ENCODE measurements at places on chromosomes 1 and 21. TPM values are rescaled to one million over a fixed set of nuclear protein-coding genes. Genes with fewer than 3 reads are reported as not detected.

Gene IRF6
- polyA plus RNA-seq, result 65.0 TPM

Gene CLCNKB
- 0.18 TPM for polyA plus RNA-seq

Gene ATXN7L2
- polyA plus RNA-seq, result 5.7 TPM

Gene CRNN
- not detected for polyA plus RNA-seq

Gene SKI
- 9.0 TPM for polyA plus RNA-seq

Gene PTAFR
- polyA plus RNA-seq, result 0.33 TPM

Gene HSD3B1
- polyA plus RNA-seq, result not detected

Gene SLC6A17
- 0.02 TPM for polyA plus RNA-seq

Gene TDRKH
- polyA plus RNA-seq, result 3.0 TPM

GRCh38 chr1:18947570-18947969 is 8.9 kb downstream of the IFFO2 start:
- no peak for DNase-seq

GRCh38 chr1:31627930-31628559 is 10.6 kb downstream of the HCRTR1 start:
- DNase-seq, result no peak

DNA sequence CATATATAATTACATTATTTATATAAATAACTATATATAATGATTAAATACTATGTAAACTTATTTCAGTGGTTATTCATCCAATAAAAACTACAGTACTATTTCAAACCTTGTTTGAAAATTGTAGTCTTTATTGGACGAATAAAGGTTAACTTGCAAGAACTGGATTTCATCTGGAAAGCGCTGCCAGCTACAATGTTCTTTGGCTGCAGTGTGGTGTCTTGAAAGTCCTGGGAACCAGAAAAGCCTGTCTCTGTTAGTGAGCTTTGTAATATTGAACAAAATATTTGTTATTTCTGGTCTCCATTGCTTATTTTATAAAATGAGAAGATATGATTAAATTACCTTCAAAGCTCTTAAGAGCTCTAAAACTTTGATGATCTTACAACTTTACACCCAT is 763.6 kb downstream of the ADGRL2 start:
- no peak for DNase-seq

DNA sequence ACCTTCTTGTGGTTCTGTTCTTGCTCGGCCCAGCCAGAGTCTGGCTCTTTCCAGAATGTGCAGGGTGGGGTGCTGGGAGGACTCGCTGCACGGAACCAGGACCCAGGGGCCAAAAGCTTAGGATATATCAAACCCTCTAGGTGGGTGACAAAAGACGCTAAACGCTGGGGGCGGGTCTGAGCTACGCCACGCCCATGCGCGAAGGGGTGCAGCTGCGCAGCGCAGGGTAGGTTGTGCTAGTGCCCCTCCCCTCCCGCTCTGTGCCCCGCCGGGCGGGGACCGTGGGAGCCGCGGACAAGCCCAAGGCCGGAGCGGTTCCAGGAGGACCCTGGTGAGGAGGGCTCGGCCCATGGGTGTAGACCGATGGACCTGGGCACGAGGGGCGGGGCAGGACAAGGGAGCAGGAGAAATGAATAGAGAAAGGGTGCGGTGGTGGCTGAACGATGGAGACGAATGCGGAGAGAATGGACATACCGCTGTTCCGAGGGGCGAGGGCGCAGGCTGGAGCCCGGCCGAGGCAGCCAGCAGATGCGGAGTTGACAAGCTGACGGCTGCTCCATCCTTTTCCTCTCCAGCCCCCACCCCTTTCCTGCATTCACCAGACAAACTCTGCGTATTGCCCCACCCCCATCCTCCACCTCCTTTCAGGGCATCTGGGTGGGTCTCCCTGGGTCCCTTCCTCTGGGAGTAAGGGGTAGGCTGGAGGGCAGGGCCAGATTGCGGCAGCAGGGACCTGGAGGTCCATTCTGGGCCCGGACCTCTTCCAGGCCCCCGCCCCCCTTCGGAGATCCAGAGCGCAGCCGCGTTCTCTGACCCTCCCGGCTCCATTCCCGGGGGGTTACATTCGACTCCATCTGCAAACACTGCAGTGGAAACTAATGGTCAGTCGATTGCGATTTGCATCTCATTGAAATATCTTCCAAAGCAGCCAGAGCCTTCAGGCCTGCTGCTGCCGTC is at the start of gene RUSC1:
Gene RUSC1, plus strand, starts transcription at position 234 of the 957 bp plus-strand sequence. CDS start 880 bp downstream, outside the sequence.
- peak; percentile 78 for DNase-seq

- DNase-seq, result no peak
These were observed 84.9 kb upstream of the CXADR start for GRCh38 chr21:17427831-17428483.

GRCh38 chr1:182288749-182289604 is 102.6 kb downstream of the GLUL start:
- DNase-seq, result no peak

DNA sequence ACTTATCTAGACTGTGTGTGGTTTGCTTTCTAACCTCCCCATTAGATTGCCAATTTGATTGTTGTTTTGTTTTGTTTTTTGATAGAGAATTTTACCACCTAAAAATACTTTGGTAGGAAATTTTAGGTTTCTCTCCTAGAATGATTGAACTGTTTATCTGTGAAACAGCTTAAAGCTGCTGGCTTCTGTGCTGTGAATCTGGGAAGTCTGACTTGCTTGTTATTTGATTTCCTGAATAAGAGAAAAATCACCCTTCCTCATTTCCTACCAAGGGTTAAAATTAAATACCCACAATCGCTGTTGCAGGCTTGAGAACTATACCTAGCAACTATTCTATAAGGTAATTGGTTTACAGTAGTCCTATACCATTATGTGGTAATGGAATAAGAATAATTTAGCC is 198.9 kb upstream of the CACYBP start:
- DNase-seq, result no peak

- DNase-seq, result no peak
These were observed 46.0 kb downstream of the VANGL1 start for GRCh38 chr1:115687744-115688143.

DNA sequence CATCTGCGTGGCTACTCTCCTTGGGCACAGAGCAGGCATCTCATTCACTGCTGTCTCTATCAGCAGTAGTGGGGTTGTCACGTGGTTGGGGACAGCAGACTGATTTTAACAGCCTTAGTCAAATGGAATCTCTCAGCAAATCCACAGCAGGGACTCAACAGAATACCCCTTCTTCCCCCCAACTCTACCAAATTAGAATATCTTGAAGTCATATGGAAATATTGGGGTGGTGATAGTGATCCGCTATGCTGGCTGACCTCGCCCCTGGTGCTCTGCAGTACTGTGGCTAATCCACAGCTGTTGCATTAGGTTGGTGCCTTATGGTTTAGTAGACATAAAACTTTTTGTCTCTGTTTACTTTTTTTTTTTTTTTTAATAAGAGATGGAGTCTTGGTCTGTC is 23.9 kb downstream of the HHAT start:
- no peak for DNase-seq

GRCh38 chr1:153001382-153001781 is at the start of gene SPRR3:
TSS of gene SPRR3 (plus strand) at chr1:153001749. CDS start at chr1:153003021, 1,272 bp downstream.
- DNase-seq, result no peak

DNA sequence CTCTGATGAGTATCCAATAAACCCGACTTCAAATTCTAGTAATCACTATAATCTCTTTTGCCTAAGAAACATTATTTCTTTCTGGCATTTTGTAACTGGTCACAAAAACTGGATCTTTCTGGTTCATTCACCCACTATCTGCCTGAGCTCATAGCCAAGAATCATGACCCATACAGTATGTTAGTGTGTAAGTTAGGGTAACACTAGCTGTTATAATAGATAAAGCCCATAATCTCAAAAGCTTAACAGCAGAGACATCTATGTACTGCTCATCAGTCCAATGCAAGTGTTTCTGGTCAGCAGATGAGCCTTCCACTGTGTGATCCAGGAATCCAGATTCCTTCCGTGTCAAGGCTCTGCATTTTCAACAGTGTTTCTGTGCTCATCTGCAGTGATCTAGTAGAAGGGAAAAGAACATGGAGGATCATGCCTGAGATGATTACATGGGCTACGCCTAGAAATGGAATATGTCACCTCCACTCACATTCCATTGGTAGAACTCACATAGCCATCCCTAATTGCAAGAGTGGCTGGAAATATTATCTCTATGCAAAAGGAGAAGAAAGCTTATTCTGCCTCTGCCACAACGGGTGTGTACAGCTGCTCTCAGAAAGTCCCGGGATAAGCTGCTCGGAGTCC is 27.7 kb downstream of the RRAGC start:
- no peak for DNase-seq

GRCh38 chr21:44370027-44370735 is 16.8 kb downstream of the TRPM2 start:
- no peak for DNase-seq

DNA sequence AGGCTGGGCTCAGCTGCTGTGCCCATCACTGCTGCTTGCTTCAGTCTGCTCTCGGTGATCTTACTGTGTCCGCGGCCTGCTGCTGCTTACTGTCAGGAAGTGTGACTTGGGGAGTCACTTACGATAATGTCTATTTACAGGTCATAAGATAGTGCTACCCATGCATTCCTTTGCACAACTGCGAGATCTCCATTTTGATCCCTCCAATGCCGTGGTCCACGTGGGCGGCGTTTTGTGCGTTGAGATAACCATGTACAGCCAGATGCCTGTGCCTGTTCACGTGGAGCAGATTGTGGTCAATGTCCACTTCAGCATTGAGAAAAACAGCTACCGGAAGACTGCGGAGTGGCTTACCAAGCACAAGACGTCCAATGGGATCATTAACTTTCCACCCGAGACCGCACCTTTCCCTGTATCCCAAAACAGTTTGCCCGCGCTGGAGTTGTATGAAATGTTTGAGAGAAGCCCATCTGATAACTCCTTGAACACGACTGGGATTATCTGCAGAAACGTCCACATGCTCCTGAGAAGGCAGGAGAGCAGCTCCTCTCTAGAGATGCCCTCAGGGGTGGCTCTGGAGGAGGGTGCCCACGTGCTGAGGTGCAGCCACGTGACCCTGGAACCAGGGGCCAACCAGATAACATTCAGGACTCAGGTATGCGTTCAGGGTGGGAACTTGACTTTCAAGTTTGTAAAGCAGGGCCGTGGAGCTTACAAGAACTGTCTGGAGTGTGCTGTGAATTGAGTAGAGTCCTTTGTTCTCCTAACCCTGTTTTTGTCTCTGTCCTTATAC is 24.4 kb upstream of the PWP2 start:
- no peak for DNase-seq

- no peak for DNase-seq
These were observed 160.5 kb downstream of the DYRK1A start for GRCh38 chr21:37527103-37527502.

DNA sequence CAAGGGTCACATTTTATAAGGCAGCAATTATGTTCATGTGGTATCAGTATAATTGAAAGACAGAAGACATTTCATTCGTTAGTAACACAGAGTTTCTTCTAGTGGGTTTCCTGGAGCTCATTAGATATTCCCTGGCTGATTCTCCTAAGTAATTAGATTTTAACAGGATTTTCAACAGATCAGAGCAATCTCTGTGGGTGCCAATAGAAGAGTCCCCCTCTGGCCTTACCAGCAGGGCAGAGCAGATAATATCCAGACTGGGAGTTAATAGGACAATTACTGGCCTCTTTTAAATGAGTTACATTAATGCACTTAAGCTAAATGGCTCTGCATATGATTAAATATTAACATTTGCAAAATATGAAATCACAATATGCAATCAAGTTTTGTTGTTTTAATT is 74.2 kb upstream of the FOXD3 start:
- DNase-seq, result no peak

GRCh38 chr1:112637254-112638109 is 17.9 kb downstream of the CAPZA1 start:
- DNase-seq, result no peak
